NK-92 treated with Interleukin-12 subunit alpha and Interleukin-12 subunit beta, amount 100 ng/mL, for 24 hours (cell line): ENCODE measurements at places on chromosomes 16 and 17.
A peak's percentile ranks its signal among the peaks of the same experiment; 100 is the strongest.

DNA sequence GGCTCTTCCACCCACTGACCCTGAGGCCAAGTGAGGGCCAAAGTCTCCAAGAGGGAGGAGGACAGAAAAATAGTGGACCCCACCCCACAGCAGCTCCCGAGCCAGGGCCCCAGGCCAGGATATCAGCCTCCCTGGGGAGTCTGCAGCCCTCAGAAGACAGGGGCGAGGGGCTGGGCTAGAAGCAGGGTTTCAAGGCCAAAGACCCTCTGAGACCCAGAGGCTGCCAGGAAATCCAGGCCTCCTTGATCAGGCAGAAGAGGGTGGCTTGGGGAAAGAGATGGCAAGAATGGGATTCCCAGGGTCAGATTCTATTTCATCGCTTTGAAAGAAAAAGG lies 156.1 kb downstream of the ZNF423 start:
- no peak for DNase-seq

DNA sequence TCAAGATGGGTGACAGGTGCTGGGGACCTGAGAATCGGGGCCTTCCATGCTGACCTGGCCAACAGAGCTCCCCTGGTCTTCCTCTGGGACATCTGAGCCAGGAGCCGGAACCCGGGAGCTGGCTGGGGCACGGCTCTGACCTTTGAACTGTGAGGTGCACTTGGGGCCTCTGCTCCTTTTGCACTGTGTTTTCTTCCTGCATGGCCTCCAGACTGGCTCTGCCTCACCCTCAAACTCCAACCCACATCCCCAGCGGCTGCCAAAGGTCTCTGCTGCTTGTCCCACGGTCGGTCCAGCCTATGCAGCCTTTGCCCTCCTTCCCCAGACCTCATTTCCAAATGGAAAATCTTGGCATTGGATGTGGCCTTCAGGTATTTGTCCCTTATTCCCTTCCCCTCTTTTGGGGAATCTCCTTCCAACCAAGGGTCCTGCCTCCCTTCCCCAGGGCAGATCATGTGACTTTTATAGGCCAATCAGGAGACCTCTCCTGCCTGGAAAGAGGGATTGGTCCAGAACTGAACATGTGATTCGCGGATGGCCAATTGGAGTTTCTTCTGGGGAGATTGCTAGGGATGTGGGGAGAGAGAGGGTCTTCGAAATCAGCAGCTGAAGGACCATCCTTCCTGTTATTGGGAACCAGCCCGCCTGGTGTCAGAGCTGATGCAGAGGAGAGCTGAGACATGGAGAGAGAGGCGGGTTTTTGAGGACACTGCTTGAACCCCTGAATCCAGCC lies 117.9 kb downstream of the CYLD start:
- DNase-seq, result no peak

GRCh38 chr17:58086953-58087352 lies 3.7 kb downstream of the DYNLL2 start:
- no peak for DNase-seq

DNA sequence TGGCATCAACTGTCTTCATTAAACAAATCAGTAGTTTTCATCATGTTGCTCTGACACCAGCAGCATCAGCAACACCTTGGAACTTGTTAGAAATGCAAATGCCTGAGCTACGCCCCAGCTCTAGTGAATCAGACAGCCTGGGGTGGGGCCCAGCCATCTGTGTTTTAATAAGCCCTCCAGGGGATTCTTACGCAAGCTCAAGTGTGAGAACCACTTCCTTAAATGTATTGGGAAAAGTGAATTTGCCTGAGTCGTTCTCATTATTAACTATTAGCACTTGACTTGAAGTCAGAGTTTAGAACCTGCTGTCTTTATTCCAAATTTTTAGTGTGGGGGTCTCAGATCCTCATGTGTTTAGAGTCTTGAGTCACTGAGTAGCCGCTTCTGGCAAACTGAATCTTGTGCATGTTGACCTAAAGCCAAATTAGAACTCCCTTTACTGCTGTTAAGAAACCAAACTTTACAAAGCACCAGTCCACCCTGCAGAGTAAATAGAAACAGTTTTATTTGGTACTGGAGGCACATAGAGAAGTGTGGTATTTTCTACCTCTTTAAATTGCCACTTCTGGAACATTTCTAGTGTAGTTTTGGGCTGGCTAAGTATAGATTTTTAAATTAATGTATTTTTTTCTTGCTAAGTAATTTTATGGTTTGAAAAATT lies 137.4 kb upstream of the COX10 start:
- DNase-seq, result no peak

DNA sequence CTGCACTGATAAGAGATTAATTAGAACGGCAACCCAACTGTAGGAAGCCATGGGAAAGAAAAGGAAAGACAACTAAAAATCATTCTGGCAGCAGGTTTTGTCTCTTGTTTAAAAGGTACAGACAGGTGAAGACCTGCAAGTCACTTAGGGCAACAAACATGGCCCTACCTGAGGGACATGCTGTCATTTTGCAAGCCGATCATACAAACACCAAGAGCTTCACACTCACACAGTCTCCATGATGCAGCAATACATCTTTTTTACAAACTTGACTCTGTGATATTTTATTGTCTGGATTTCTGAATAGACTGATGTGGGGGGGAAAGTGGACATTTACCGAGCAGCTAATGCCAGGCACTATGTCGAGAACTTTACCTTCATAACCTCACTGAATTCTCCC lies 101.8 kb downstream of the PARN start:
- DNase-seq, result no peak

GRCh38 chr17:47869114-47869513 lies 18.2 kb upstream of the SP6 start:
- no peak for DNase-seq

DNA sequence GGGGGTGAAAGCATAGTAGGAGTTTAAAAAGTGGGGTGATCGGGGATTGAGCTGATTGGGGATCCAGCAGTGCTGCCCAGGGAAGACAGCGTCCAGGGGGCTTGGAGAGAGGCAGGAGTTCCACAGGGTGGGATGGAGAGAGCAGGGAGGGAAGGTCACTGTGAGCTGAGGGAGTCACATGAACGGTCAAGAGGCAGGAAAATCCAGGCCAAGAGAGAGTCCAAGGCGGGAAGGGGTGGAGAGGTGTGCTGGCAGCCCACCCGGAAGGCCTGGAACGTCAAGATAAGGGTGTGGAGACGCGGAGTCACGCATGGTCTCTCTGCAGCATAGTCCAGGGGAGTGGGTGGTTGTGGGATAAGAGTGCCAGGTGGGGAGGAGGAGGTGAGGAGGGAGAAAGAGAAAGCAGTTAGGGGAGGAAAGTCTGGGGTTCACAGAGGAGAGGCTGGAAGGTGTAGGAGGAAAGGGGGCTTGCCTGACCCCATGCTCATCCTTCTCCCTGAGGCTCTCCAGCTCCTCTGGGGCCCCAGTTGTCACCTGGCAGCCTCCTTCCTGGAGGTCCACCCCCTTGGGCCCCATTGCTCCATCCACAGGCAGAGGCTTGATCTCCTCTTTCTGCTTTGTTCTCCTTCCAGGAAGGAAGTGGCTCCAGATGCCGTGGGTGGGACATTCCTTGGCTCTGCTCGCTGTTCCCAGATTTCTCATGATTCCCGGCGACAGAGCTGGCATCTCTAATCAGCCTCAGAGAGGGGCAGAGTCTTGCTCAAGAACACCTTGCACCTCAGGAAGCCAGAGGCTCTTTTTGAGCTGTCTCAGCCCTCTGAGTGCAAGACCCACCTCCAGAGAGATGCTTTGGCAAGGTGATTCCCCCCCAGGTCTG lies 28.7 kb downstream of the CCR7 start:
- no peak for DNase-seq

GRCh38 chr17:50118828-50119218 lies 11.1 kb downstream of the SAMD14 start:
- DNase-seq, result no peak

- DNase-seq, result no peak
Measured at GRCh38 chr17:12789075-12789480, 220 bp upstream of the ARHGAP44 start.

- DNase-seq, result no peak
Measured at GRCh38 chr17:50642722-50643656, 8.3 kb downstream of the ABCC3 start.

GRCh38 chr17:72838581-72838980 lies 253.9 kb downstream of the SLC39A11 start:
- DNase-seq, result no peak

DNA sequence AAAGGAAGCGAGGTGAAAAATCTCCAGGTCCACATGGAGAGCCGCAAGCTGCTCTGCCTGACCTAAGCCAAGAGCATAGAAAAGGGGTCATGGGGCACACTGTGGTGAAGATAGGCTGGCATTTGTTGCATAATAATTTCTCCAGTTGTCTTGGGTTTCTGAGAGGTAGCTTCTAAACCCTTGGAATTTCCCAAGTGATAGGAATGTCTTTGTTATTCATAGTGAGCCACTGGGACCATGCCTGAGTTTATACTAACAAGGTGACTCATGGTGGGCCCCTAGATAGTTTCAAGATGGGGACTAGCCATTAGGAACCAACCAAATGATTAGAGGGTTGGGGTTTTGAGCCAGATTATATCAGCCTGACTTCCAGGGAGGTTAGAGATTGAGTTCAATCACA lies 25.6 kb downstream of the SOST start:
- no peak for DNase-seq

DNA sequence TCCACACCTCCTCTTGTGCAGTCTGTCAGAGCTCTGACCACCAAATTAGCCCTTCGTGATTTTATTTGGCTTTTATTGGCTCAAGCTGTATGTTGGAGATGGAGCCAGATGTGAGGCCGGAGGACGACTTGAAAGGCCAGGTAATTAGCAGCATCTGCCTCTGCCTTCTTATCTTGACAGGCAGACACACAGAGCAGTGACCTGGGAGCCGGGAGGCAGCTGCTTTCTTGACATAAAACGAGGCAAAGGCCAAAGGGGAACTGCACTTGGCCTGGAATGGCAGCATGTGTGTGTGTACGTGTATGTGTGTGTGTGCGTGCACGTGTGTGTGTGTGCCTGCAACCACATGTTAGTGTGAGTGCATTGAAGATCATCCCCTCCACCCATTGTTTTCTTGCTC lies 56.9 kb upstream of the BRD7 start:
- no peak for DNase-seq

- no peak for DNase-seq
Measured at GRCh38 chr16:62225675-62226074, 189.4 kb upstream of the CDH8 start.

DNA sequence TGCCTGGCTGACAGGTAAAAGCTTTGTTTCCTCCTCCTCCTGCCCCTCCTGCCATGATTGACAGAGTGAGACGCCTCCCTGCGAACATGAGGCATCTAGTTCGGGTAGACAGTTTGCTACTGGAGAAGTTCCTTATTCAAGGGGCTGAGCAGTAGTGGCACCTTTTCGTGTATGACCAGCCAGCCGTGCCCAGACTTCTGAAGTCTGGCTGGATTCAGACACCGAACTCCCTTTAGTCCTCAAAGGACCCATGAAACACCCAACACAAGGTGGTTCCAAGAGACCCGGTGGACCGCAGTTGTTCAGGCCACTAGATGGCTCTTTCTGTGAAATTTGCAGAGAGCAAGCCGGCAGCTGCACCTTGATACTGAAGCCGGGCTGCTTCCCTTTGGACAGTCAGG lies 192.8 kb downstream of the XYLT1 start:
- DNase-seq, result no peak

DNA sequence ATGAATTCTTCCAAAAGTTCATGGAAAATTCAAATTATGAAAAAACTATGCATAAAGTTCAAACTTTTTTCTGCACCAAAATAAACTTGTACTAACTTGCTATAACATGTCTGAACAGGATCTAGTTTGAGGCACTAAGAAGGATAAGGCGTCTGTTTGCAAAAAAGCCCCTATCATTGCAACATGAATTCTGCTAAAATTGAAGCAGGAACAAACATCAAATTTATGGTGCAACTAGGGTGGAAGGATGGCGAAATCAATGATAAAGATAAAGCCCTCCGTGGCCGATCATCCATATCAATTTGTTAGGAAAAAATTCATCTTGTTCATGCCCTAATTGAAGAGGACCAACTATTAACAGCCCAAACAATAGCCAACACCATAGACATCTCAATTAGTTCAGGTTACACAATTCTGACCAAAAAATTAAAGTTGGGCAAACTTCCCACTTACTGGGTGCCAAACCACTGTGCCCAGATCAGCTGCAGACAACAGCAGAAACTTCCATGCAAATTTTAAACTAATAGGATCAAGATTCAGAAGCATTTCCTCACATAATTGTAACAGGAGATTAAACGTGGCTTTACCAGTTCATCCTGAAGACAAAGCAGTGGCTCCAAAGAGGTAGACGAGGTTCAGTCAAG lies 12.9 kb downstream of the IL21R start:
- no peak for DNase-seq

- no peak for DNase-seq
Measured at GRCh38 chr16:57732037-57732436, 3.5 kb upstream of the KATNB1 start.

DNA sequence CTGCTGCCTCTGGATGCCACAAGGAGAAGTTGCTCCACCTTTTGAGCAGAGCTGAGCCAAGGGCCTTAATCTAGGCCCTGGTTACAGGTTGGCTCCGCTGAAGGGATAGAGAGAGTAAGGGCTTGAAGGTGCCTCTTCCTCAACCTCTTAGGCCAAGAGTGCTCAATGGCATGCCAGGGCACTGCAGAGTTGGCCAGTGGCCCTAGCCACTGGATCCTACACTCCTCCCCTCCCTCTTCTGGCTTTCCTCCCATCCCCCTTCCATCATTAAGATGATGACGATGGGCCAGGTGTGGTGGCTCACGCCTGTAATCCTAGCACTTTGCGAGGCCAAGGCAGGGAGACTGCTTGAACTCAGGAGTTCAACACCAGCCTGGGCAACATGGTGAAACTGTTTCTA lies 50.5 kb downstream of the MYO18A start:
- no peak for DNase-seq

GRCh38 chr17:20938988-20939615 lies 103.7 kb downstream of the USP22 start:
- DNase-seq, result no peak

DNA sequence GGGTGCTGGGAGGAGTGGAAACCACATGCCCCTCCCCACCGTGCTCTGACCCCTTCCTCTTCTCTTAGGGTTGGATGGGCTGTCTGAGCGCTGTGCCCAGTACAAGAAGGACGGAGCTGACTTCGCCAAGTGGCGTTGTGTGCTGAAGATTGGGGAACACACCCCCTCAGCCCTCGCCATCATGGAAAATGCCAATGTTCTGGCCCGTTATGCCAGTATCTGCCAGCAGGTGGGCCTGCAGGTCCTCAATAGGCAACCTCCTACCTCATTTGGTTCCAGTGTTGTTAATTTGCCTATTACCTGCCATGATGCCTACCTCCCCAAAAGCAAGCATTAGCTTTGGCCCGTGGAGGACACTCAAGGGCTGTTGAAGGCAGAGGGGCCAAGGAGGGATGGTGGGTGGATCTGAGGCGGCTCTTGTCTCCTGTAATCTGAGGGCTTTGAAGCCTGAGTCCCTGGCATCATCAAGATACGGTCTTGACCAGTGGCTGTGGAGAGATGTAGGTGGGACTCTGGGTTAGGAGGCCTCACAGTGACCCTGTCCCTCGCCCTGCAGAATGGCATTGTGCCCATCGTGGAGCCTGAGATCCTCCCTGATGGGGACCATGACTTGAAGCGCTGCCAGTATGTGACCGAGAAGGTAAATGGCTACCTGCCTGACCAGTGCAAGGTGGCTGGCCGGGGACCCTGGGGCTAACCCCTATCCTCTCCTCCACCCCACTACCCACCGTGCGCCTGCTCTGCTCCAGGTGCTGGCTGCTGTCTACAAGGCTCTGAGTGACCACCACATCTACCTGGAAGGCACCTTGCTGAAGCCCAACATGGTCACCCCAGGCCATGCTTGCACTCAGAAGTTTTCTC lies 3.4 kb downstream of the ALDOA start:
- DNase-seq, result no peak

- peak; percentile 48 for DNase-seq
Measured at GRCh38 chr17:59842901-59843652, 49.7 kb downstream of the TUBD1 start.

- DNase-seq, result no peak
Measured at GRCh38 chr17:40443988-40444899, 994 bp downstream of the IGFBP4 start.
